ENCODE measurements at places on chromosomes 5 and 9. TPM values are rescaled to one million over a fixed set of nuclear protein-coding genes. Genes with fewer than 3 reads are reported as not detected.

DNA sequence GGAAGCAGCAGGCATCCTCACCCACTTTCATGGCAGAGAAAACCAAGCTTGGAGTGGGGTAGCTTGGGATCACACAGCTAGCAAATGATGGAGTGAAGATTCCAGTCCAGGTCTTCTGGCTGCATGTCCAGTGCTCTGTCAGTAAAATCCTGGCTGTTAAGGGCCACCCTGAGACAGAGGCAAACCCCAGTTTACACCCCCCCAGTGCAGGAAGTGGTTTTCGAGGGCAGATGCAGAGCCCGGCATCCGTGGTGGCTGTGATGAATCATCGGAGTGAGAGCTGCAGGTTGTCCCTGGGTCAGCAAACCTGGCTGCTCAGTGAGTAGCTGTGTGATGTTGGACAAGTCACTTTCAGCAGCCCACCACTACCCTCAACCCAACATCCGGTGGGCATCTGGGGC, 115.4 kb downstream of the RGS3 start:
- DNase-seq: no peak

- no peak for DNase-seq
Measured at GRCh38 chr5:169421677-169422076, 120.7 kb upstream of the SLIT3 start.

- DNase-seq: no peak
Measured at GRCh38 chr9:127589955-127590370, 22.1 kb upstream of the STXBP1 start.

GRCh38 chr5:3600106-3601060, 4.8 kb downstream of the IRX1 start:
- DNase-seq: no peak

GRCh38 chr9:78005231-78006002, 26.2 kb downstream of the GNAQ start:
- no peak for DNase-seq

DNA sequence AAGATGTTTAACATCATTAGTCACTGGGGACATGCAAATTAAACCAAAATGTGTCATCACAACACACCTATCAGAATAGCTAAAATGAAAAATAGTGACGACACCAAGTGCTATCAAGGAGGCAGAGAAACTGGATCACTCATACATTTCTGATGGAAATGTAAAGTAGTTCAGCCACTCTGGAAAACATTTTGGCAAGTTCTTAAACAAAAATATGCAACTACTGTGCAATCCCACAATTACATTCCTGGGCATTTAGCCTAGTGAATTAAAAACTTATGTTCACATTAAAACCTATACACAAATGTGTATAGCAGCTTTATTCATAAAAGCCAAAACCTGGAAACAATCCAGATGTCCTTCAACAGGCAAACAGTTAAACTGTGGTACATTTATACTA, 53.1 kb downstream of the SVEP1 start:
- DNase-seq: no peak

DNA sequence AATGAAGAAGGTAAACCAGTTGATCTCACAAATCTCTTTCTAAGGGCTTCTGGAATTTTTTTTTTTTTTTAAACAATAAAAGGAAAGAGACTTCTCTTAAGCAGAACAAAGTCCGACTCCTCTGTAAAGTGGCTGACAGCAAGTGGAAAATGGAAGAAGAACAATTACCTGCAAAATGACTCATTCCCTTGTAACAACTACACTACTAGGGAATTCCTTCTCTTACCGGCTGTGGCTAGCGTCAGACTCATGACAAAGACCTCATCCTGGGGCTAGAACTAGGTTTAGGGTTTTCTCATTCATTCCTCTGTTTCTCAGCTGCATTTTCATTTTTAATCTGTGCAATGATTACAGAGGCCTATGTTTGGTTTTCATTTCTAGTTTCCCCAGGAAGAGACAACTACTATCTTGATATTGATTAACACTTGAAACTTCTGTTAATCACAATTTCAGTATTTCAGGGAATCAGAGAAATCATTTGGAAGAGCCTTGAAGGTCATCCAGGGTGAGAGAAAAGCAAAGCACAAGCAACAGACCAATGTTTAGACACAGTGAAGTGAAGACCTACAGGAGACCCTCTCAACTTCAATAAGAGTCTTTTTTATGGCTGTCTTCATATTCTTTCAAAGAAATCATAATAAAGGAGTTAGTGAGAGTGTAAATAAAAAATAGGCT, 437.9 kb downstream of the RAB3C start:
- DNase-seq: no peak

DNA sequence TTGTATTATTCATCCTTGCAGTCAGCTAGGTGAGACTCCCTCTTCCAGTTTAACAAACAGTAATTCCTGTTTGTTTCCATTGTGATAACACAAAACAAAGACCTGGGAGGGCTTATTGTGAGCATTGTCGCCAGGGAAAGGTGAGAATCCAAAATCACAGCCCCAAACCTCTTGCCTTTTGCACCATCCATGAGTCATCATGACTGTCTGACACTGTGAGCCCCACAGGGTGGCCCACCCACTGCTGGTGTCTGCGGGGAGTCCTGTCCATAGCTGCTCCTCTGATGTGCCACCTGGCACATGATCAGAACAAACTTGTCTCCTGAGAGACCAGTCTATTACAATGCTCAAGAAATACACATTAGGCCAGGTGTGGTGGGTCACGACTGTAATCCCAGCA, 33.7 kb upstream of the S1PR3 start:
- DNase-seq: no peak

- DNase-seq: no peak
Measured at GRCh38 chr5:124421584-124421983, 324.9 kb downstream of the ZNF608 start.

- no peak for DNase-seq
Measured at GRCh38 chr9:22739712-22740111, 293.1 kb downstream of the DMRTA1 start.

DNA sequence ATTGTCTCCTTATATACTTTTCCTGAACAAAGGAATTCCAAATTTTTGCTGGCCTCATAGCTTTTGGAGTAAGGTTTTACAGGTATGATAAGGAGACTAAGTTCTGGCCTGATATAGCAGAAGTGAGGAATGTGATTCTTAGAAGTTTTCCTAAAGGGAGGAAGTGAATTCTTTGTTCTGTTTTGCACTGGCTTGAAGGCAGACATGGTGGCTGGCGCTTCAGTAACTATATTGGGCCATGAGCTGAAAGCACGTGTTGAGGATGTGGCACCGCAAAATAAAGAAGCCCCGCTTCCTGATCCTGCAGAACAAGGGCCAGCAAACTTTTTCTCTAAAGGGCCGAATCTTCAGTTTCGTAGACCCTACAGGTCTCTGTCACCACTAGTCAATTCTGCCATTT, 224.2 kb downstream of the SNX18 start:
- DNase-seq: no peak

- DNase-seq: no peak
Measured at GRCh38 chr9:90916147-90916734, 114.6 kb downstream of the SYK start.

Gene ALG2
- 37.1 TPM for total RNA-seq
